ENCODE measurements at places on chromosomes 2 and 18.
A peak's percentile ranks its signal among the peaks of the same experiment; 100 is the strongest.

DNA sequence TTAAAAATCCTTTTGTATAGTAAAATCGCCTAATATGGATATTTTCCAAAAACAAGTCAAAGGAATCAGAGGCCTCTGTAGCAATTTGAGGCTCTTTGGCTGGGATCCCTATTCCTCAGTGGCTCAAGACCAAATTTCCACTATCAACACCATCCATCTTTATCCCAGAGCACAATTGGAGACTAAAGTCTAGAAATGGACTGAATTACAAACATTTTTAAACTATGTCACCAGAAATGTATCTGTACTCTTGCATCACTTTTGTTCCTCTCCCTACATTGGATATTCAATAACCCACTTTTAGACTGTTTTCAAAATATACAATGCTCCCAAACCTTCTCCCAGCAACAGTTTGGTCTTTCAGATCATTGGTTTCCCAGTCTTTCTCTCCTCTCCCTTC is 140.4 kb upstream of the KLHL29 start:
- DNase-seq: no peak

DNA sequence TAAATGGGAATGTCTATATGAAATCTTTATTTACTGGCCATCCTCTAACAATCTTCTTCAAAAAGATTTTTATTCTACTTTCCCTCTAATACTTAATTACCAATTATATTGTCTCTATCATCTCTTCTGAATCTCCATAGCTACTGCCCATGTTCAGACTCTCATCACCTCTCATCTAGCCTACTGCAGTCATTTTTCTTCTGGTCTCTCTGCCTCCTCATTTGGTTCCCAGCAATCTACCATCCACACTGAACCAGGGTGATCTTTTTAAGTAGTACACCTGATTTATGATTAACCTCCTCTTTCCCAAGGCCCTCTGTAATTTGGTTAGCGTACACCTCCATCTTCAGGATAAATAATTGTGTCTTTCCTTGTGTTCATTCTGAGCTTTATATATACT is 57.6 kb downstream of the NCKAP1 start:
- no peak for DNase-seq

DNA sequence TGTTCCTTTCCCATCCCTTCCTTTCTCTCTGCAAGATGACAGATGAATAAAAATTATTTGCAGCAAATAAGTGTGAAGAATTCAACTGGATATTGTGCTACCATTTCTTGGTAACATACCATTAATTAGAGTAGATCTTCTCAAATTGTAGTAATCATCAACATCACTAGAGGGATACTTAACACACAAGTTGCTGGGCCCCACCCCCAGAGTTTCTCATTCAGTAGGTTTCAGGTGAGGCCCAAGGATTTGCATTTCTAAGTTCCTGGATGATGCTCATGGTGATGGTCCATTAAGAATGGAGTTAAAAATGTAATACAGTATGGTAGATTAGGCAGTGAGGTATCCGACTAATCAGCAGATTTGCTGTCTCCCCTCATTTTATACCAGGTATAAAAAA is 594.0 kb downstream of the ERBB4 start:
- no peak for DNase-seq

DNA sequence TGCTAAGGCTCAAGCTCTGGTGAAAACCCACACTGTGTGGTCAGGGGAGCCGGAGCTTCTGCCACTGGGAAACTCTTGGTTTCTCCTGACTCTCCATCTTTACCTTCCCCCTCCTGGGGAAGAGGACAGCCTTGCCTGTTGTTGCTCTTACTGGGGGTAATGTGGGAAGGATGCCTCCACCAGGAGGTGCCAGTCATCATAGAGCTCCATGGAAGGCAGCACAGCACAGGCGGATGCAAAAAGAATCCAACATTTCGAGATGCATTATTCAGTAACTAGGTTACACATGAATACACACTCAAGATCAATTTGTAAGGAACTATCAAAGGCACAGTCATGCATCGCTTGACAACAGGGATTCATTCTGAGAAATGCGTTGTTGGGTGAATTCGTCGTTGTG is 322.6 kb downstream of the AFF3 start:
- no peak for DNase-seq

DNA sequence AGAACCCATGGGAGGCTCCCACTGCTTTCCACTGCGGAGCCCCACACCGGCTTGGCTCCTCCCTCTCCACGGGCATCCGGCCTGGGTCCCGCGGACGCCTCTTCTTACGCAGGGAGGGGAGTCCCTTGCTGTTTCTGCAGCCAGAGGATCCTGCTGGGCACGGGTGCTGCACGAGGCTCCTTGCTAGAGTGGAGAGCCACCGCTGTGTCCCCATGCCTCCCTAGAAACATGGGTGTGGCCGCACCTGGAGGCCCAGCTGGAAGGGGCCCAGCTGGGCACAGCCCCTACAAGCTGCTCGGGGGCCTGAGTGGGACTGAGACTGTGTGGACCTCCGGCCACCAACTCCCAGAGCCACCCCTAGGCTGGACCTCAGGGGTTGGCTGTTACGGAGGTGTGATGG is 67.7 kb upstream of the GPC1 start:
- DNase-seq: no peak

DNA sequence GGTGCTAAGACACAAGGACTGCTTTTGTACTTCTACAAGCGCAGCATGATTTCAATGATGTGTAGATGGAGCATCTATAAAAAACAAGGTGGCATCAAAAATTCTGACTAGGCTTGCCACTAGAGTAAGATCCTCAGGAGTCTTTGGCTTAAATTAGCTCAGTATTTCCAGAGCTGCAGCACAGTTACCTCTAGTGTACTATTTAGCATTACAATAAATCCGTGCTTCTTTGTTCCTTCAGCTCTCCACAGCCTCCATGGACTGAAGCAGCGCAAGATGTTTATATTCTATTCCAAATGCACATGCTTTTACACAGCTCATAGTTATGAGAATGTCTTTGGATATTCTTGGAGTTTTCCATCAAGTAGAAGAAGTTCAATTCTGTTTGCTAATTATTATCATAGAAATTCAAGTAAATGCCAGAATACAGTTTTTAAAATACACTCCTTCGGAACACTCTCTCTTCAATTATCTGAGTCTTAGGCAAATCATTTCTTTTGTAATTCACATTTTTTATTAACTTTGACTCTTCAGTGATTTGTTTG is 1133.0 kb upstream of the LRRTM1 start:
- no peak for DNase-seq

GRCh38 chr2:119672161-119672862 is 6.7 kb upstream of the TMEM177 start:
- no peak for DNase-seq

GRCh38 chr2:233968556-233968955 is 51.4 kb downstream of the TRPM8 start:
- DNase-seq: no peak

- no peak for DNase-seq
These were observed 344.8 kb downstream of the TGIF1 start for GRCh38 chr18:3794537-3795348.

DNA sequence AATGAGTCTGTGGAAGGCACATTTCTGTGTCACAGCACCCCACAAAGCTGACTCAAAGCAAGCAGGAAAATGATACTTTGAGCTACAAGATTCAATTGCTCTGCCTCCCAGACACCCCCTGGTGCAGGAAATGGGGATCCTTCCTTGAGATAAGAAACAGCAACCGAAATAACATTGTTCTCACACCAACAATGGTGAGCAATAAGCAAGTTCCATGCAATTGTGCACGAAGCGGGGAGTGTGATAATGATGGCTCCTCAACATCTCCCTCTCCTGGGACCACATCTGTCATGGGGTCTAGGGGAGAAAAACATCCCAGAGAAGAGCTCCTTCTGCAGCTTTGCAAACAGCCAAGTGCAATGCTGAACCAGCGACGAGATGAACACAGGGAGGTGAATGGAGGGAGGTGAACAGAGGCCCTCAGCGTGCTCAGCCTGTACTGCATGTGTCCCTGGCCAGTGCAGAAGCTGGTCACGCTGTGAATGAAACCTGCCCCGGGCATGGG is 67.7 kb downstream of the PDCL3 start:
- no peak for DNase-seq

GRCh38 chr2:84889332-84889731 is 8.4 kb upstream of the TRABD2A start:
- DNase-seq: peak; percentile 42

DNA sequence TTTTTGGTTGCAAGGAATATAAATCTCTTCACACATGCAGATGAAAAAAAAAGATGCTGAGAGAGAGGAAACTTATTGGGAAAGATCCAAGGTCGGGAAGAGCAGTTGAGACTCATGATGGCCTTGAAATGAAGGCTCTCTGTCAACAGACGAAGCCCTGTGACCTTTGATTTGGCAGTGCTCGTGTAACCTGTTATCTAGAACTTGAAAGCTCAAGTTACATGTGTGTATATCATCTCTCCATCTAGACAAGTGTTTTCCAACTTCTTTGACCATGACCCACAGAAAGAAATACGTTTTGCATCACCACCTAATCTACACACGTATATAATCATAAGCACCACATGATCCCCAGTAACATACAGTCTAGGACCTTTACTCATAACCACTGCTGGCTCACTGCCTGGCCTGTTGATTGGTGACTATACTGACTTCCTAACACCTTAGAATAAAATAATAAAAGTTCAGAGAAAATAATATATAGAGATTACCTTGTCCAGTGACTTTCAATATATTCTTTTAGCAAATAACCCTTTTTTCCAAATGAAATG is 319.0 kb upstream of the PKDCC start:
- no peak for DNase-seq

DNA sequence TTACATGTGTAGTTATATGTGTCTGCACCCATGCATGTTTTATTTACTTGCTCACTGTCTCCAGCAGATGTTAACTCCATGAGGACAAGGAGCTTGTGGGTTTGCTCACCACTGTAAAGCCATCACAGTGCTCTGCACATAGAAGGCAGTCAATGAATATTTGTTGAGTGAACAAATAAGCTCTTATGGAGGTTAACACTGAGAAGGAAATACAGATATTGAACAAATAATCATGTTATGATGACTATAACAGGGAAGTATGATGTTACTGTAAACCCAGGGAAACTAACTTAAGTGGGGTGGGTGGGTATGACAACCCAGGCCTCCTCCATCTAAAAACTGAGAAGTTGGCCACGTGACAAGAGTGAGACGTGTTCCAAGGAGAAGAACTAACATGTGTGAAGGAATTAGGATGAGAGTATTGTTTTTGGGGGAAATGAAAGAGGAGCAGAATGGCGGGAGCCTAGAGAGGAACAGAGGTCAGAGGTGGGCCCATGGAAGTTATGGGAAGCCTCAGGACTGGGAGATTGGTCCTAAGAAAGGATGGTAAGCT is 6.0 kb upstream of the FAM117B start:
- no peak for DNase-seq

DNA sequence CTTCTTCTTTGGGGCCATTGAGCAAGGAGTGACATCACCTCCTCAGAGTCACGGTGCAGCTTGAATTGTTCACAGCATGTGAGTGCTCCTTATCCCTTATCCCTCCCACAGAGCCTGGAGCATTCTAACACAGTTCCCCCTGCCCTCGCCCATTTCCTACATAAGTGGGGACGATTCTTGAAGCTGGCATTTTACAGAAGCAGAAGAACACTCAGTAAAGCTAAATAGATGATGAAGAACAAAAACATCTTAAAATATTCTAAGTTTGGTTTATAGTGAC is 135.8 kb upstream of the APCDD1 start:
- DNase-seq: no peak

GRCh38 chr2:660029-660428 is 17.2 kb downstream of the TMEM18 start:
- no peak for DNase-seq

- DNase-seq: no peak
These were observed 44.0 kb downstream of the EPG5 start for GRCh38 chr18:45923138-45923537.

DNA sequence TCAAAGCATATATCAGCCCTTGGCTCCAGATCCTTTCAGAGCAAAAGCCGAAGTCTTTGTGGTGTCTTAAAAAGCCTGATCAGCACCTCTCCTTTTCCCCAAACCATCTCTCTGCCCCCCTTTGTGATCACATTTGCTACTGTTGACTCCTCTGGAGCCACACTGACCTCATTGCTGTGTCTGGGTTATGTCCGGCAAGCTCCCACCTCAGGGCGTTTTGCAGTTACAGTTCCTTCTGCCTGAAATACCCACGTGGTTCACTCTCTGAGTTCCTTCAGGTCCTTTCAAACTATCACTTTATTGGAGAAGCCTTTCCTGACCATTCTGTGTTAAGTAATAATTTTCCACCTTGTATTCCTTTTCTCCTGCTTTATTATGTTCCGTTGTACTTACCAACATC is 11.8 kb downstream of the C2orf69 start:
- DNase-seq: no peak

DNA sequence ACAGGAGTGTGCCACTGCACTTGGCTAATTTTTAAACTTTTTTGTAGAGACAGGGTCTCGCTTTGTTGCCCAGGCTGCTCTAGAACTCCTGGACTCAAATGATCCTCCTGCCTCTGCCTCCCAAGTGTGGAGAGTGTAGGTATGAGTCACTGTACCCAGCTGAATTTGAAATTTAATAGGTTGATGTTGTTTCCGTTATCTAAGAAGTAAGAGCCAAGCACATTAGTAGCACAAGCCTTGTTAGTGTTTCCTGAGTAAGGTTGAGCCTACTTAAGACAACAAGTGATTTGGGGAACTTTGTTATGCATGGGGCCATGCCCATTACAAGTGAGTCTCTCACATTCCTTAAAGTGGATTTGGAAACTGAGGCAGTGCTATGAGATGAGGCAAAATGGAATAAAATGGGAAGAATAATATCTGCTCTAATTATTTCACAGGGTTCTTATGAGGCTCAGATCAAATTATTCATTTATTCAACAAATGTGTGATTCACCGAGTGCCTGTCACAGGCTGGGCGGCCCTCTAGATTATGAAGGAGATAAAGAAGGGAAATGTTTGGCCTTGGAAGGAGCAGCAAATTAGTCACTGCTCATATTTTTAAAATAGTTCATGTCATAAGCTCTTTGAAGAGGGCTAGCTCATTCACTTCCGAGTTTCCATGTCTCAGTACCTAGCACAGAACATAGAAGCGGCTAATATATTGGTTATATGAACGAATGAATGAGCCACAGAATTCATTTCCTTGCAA is 217.2 kb downstream of the LDLRAD4 start:
- peak; percentile 32 for DNase-seq

DNA sequence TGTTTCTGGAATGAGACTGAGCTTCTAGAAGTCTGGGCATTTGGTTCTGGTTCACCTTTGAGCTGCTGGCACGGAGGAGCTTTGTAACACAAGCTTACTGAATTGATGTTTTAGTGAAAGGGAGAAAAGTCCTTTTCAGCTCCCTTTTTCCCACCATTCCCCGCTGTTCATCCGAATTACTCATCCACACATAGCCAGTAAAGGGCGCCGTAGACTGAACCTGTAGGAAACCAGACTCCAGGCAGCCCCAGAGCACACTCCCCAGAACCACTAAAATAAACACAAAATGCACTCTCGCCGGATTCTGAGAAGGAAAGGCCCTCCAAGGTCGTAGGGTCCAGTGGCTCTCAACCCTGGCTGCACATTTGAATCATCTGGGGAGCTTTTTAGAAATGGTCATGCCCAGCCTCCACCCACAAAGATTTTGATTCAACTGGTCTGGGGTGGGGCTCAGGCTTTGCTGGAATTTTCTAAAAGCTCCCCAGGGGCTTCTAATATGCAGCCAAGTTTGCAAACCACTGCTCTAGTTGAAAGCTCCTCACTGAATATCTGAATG is 29.6 kb downstream of the TCF7L1 start:
- DNase-seq: no peak

Data from CD4-positive, alpha-beta T cell treated with Interleukin-17A for 1 hour (primary cell).